ENCODE measurements at places on chromosomes 6 and 20. TPM values are rescaled to one million over a fixed set of nuclear protein-coding genes. Genes with fewer than 3 reads are reported as not detected.

- DNase-seq, result no peak
Measured at GRCh38 chr6:52634211-52634610, 36.7 kb upstream of the TMEM14A start.

DNA sequence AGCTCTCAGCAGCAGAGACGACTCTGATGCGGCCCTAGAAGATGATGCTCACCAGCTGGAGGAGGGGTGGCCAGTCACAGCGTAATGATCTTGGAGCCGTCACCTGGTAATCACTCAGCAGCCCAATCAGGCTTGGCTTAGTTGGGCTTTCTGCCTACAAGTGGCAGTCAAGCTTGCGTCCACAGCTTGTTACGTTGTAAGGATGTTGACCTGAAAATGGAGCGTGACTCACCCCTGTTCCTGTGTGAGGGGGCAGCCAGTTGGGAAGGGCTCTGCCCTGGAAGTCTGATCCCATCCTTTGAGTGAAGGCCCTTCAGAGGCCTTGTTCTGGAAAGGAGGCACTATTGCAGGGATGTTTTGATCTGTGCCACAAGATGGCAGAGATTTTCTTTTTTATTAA is 49.8 kb downstream of the SPATA2 start:
- no peak for DNase-seq

- DNase-seq, result no peak
Measured at GRCh38 chr6:110882274-110882619, 7.7 kb downstream of the AMD1 start.

DNA sequence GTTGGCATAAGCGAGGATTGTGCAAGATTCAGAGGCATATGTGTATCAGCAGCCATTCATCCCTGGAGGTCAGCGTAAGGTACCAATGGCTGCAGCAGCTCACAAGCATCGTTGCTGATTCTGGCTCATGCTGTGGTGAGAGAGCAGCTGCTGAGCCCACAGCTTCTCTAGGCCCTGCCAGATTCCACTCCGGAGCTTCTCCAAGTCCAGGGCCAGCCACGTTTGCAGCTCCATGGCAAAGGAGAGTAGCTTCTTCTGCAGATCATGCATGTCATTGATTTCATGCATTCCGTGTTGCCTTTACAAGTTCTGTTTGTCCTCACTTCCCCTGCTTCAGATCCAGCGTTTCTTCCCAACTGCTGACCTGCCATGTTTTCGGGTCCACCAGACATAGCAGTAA is 474.8 kb upstream of the ID4 start:
- DNase-seq, result peak; percentile 50

GRCh38 chr6:131954775-131955107 is 3.6 kb upstream of the CCN2 start:
- DNase-seq, result no peak

Gene DUSP15
- total RNA-seq, result 2.9 TPM

Gene EBF4
- 4.7 TPM for total RNA-seq

Gene COL11A2
- total RNA-seq, result 1.1 TPM

DNA sequence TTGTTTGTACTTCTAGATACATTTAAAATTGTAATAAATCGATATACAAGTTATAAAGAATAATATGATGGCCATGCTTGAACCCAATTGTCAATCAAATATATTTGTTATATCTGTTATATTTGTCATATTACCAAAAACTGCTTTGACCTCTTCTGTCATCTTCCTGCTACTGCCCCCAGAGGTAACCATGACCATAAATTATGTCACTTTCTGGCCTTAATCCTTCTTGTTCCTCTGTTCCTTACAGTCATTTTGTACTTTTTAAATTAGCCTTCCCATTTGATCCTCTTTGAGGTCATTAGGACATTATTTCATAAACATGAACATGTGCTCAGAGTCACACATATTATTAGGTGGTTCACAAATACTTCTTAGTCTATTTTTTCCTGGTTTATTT is 124.7 kb downstream of the HFE start:
- no peak for DNase-seq
